ENCODE measurements at places on chromosomes 2 and 18. TPM values are rescaled to one million over a fixed set of nuclear protein-coding genes. Genes with fewer than 3 reads are reported as not detected.

Gene IL36G
- total RNA-seq: not detected

Gene RBM43
- 5.1 TPM for total RNA-seq

Gene REG3A
- total RNA-seq: 4.0 TPM

Gene SCN9A
- 8.3 TPM for total RNA-seq

Gene SYT4
- 10.0 TPM for total RNA-seq

Data from type B pancreatic cell (in vitro differentiated cells).